T-helper 17 cell (primary cell): ENCODE measurements at places on chromosomes 1 and 21.

- DNase-seq: no peak
Observed at GRCh38 chr1:167105271-167106118, 11.6 kb downstream of the STYXL2 start.

- DNase-seq: no peak
Observed at GRCh38 chr21:42799948-42800347, 79.4 kb downstream of the WDR4 start.

DNA sequence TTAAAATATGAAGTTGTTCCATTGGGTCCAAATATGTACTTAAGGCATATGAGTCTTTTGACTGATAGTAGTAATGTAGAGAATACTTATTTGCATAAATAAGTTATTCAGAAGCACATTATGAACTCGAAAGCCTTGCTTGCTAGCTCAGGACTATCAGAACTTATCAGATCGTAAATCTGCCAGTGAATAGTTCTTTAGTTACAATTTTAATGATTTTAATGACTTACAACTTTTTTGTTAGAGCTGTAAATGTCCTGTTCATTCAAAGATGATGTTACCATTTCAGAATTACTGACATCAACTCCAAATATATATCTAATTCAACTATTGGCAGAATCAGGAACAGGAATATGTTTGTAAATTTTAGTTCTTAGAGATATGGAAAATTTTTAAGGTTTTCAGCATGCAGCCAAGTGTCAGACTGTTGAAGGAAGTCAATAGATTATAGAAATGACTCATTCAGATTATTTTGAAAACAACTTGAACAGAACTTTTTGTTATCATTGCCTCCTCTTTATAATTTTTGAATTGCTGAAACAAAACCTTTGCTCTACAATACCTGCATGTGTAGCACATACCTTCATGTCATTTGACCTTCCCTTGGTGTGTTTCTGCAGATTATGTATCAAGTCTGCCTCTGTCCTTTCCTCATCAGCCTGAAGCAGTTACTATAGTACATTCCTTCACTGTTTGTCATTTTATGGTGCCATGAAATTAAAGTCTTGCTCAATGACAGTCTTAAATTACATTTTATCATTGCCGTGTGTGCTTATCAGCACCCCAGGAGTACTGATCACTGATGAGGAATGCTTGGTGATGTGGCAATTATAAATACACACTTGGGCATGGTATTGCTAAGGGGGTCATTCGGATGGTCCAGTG lies 44.9 kb downstream of the LRRC8D start:
- no peak for DNase-seq

- no peak for DNase-seq
Observed at GRCh38 chr1:24275104-24275410, 44.1 kb upstream of the GRHL3 start.

GRCh38 chr1:30909365-30910068 lies 959 bp upstream of the SDC3 start:
- DNase-seq: no peak

- no peak for DNase-seq
Observed at GRCh38 chr1:67747671-67748546, 62.9 kb downstream of the GADD45A start.

GRCh38 chr1:89165811-89166210 lies 10.0 kb downstream of the GBP7 start:
- no peak for DNase-seq

- DNase-seq: no peak
Observed at GRCh38 chr1:47914952-47915676, 82.1 kb downstream of the TRABD2B start.

DNA sequence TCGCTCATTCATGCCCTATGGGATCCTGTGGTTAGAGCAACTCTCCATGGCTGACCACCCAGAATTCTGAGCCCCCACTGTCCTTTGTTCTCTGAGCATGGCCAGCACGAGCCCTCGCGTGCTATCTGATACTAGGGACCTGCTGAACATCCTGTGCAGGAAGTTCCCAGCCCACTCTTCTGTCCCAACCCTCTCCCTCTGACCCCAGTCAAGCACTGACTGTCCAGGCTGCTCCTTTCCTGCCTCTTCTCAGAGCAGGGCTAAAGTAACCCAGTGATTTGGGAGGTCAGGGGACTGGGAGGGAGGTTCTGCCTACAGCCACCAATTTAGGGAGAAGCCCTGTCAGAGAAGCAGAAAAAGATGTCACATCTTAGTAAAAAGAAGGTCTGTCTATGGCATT lies 21.2 kb downstream of the CYP4B1 start:
- no peak for DNase-seq

DNA sequence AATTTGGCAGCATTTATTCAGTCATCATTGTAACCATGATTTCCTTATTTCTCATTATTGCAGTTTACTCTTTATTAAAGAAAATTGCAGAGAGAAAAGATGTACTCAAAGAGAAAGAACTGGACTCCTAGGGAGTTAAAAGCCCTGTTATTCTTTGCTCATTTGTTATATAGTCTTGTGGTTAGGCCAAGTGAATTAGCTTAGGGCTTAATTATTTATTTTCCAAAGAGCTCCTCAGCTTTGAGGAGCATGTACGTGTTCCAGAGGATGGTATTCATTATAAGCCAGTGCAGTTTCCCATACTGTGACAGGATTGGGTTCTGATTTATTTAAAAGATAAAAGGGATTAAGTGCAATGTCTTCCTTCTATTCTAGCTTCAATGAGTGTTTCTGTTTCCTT lies 86.4 kb downstream of the GPR161 start:
- DNase-seq: no peak

DNA sequence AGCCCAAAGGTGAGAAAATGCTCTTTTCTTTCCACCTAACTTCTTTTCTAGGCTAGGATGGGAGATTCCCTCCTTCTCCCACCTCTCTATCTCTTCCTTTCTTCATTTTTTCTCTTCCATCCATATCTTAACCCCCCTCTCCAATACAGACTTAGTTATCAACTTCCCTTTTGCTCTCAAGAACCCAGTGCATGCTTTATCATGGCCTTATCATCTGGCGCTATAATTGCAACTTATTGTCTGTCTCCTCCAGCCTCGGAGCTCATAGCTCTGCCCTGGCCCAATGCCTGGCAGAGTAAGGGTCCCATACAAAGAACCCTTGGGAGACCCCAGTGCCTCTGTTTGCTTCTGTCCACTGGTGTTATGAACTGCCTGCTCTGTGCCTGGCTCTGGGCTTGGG lies 71.0 kb upstream of the NFASC start:
- no peak for DNase-seq

- DNase-seq: no peak
Observed at GRCh38 chr21:45847870-45848269, 133.7 kb upstream of the COL6A1 start.

DNA sequence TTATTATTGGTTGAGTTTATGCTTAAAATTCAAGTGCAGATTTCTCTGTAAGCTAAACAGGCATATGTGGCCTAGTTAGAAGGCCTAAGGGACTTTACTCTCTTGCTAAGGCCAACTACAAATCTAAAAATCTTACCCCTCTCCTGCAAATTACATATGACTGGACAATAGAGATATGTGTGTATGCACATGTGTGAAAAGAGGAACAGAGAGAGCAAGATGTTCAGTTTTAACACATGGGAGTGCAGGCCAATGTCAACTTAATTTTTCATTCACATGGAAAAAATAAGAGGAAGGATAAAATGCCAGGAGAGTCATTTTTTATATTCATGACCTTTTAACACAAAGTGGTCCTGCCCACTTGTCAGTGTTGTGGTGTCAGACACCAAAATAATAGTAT lies 8.5 kb downstream of the OR10K2 start:
- DNase-seq: no peak

DNA sequence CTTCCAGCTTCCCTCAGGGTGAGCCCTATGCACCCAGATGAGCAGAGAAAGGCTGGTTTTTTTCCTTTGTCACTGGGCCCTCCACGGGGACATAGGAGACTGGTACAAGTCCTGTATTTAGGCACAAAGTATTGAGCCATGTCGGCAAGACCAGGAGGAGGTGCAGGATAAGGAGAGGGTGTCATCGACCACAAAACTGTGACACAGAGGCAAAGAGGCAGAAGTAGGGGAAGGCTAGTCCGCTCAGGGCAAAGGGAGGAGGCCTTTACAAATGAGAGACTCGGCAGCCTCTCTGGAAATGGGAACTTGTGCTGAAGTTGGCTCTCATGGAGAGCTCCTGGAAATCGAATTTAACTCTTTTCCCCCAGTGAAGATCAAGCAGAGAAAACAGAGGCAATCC lies 70.7 kb upstream of the CAMK1G start:
- no peak for DNase-seq

GRCh38 chr1:102733491-102734236 lies 374.7 kb downstream of the COL11A1 start:
- DNase-seq: no peak

- DNase-seq: no peak
Observed at GRCh38 chr1:111837393-111837792, 81.7 kb downstream of the DDX20 start.

- no peak for DNase-seq
Observed at GRCh38 chr1:12184008-12184681, 17.4 kb downstream of the TNFRSF1B start.

- DNase-seq: no peak
Observed at GRCh38 chr1:153344718-153345025, 4.0 kb downstream of the PGLYRP4 start.

DNA sequence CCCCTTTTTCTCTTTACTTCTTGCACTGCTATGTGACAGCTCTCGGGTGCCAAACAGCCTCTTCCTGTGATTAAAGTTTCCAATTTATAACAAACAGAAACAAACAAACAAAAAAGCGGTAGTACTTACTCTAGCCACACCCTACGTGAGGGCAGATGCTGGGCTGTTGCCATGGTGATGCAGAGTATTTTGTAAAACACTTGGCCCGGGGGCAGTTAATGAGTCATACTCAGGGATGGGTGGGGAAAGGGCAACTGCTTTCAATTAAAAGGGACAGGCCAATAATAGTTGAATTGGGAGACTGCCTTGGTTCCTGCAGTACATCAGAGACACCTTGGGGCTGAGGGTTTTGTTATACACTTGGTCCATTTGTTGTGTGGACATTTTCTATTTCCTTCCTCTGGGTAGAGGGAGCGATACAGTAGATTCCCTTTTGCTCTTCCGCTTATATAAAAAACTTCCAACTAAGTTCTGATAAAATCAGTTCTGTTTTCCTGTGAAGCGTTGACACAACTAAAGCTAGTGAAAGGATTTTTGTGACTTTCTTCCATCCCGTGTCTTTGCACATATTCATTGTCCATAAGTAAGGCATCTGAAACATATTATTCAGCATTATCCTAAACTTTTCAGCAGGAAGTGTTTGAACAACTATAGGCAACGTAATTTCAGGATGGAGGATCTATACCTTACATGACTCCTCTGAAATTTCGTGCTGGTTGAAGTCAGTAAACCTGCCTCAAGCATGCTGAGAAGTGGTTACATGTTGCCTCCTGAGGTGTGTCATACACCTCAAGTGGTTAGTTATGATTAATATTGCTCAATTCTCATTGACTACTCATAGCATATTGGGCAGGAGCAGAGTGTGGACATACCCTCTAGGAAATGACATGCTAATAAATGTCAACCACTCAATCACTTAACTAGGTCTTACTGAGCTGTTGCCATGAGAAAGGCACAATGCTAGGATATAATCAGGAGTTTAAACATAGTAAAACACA lies 36.7 kb upstream of the THEM4 start:
- peak; percentile 63 for DNase-seq

- no peak for DNase-seq
Observed at GRCh38 chr1:172875892-172876291, 174.8 kb downstream of the TNFSF18 start.

DNA sequence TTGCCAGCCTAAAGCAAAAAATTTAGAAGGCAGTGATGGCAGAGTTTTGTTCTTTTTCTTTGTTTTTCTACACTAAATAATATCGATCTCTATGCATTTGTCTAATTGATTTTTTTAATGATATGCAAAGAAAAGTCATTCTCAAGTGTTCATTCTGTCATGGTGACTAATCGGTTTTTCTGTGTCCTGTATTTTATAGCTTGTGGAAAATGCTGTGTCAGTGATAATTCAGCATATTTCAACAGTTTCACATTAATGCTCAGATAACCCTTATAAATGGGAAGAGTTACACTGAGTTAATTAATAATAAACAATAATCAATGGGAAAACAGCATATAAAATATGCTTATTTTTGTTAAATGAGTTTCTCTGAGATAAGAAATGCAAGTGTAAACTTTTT lies 824.9 kb downstream of the AMY1C start:
- DNase-seq: no peak

- DNase-seq: no peak
Observed at GRCh38 chr1:97806996-97807520, 113.8 kb downstream of the DPYD start.

- no peak for DNase-seq
Observed at GRCh38 chr1:103900005-103900404, 150.3 kb downstream of the AMY1C start.

- no peak for DNase-seq
Observed at GRCh38 chr21:21806711-21807597, 808.7 kb downstream of the NCAM2 start.

GRCh38 chr1:113192980-113193379 lies 120.0 kb downstream of the LRIG2 start:
- no peak for DNase-seq

DNA sequence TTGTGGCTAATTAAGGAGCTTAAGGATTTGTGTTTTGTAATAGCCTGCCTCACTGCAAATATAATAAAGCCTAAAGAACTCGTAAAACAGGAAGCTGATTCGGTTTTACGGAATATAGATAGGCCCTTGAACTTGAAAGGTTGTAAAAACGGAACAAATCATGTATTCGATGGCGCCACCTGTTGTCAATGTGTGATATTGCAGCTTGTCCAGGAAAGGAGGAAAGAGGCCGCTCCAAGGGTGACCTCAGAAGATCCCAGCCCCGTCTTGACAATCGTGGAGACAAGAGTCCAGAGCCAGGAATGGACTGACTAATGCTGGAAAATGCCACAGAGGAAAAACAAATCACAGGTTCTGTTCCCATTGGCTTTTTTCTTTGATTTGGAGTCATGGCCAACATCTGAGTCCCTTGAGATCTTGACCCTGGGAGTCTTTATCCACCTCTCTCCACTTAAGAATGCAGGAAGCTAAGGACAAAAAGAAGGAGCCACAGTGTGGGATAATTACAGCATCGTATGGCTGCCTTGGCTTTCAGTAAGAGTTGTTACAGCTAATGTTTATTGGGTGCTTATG lies 7.0 kb upstream of the IGSF21 start:
- no peak for DNase-seq

DNA sequence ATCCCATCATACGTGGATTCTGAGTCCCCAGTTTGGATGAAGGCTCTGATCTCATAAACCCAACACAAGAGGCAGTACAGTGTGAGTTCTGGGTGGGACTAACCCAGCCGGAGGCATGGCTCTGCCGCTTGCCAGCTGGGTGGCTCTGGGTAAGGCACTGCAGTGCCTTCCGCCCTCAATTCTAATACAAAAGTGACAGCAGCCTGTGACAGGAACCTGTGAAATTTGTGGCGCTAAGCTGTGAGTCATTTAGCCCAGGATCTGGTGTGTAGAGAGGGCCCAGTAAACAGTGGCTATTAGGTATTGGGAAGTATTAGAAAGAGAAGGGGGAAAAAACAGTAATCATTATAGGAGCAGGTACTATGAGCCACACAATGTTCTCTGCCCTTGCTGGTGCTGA lies 23.3 kb downstream of the HSPG2 start:
- no peak for DNase-seq

GRCh38 chr1:233737341-233737740 lies 123.4 kb downstream of the KCNK1 start:
- DNase-seq: no peak
